Forelimb muscle (tissue), 1 donor: ENCODE measurements at places on chromosomes 2 and 18. TPM values are rescaled to one million over a fixed set of nuclear protein-coding genes. Genes with fewer than 3 reads are reported as not detected.

Gene LIMS3
- 6.0 TPM for polyA plus RNA-seq

Gene CYP1B1
- polyA plus RNA-seq: 1.7 TPM

Gene FAM124B
- polyA plus RNA-seq: 9.2 TPM

Gene GAREM1
- polyA plus RNA-seq: 7.3 TPM

Gene OTOF
- polyA plus RNA-seq: 22.7 TPM

Gene ADCYAP1
- 0.34 TPM for polyA plus RNA-seq

Gene LONRF2
- 1.5 TPM for polyA plus RNA-seq

Gene HOXD12
- not detected for polyA plus RNA-seq

Gene FABP1
- 0.48 TPM for polyA plus RNA-seq

Gene TUBA3E
- polyA plus RNA-seq: not detected

Gene TRIM43
- not detected for polyA plus RNA-seq

Gene TLX2
- polyA plus RNA-seq: not detected

Gene APCDD1
- 11.3 TPM for polyA plus RNA-seq

Gene ASB1
- 45.8 TPM for polyA plus RNA-seq

Gene PDE11A
- polyA plus RNA-seq: 1.00 TPM
